ENCODE measurements at places on chromosomes 5 and 9.

DNA sequence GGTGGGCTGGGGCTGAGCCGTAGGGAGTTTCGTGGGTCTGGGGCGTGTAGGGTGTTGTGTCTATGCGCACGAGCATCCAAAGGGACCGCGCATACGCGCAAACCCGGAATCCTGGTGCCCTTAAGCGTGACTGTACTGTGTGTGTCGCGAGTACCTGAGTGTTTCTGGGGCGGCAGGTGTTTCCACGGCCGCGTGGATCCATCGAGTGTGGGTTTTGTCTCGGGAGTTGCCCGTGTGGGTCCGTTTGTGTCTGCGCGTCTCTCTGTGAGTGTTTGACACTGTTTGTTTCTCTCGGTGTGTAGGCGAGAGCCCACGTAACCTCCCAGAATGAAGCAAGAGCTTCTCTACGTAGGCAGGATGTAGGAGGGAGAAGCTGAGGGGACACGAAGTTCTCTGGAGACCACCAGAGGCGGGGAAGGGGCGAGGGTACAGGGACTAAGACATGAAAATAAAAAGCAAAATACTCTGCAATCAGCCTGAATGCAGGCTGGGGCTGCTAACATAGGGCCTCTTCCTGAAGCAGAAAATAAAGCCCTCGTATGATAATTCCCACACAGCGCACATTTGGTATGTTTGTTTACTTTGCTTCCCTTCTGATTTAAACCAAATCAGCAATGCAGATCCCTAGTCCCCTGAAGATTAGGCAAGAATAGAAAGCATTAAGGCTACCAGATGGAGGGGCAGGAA, 588 bp upstream of the BRINP1 start:
- no peak for DNase-seq

GRCh38 chr5:24644761-24645160, at the start of gene CDH10:
Gene CDH10 (minus strand): TSS chr5:24644978. CDS start chr5:24593490, 51,488 bp downstream.
- DNase-seq: no peak

GRCh38 chr5:34491251-34491620, 164.9 kb upstream of the RAI14 start:
- no peak for DNase-seq

DNA sequence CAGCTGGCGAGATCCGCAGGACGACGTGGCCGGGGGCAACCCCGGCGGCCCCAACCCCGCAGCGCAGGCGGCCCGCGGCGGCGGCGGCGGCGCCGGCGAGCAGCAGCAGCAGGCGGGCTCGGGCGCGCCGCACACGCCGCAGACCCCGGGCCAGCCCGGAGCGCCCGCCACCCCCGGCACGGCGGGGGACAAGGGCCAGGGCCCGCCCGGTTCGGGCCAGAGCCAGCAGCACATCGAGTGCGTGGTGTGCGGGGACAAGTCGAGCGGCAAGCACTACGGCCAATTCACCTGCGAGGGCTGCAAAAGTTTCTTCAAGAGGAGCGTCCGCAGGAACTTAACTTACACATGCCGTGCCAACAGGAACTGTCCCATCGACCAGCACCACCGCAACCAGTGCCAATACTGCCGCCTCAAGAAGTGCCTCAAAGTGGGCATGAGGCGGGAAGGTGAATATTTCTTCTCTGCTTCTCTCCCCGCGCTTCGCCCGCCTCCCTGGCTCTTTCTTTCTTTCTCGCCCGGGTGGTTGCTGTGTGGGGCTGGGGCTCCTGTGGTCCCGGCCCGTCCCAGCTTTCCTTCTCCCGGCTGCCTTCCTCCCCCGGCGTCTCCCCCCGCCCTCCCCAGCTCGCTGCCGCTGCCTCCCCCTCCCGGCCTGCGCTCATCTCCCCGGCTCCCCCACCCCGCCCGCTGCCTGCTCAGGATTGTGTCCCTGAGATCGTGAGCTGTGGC, 2.2 kb downstream of the NR2F1 start:
- no peak for DNase-seq

GRCh38 chr9:134243778-134244467, 79.6 kb upstream of the RNU6ATAC start:
- DNase-seq: peak; percentile 18

DNA sequence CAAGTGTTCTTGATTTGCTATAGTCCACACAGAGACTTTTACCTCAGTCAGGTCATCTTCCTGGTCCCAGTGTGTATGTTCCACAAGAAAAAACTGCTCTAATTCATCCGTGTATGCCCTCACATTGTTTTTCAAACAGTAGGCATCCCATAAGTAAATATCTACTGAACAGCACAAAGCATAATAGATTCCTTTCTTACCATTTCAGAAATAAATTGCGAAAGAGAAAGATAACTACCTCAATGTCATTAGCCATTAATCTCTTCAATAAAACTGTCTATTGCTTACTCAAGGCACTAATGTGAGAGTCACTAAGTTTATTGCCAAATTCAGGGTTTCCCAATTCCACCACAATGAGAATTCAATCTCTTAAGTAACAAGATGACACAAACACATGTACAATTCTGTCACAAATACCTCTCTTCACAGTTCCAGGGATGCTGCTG, 9.6 kb downstream of the FBXW2 start:
- DNase-seq: no peak
